ENCODE measurements at places on chromosomes 5 and 9.

DNA sequence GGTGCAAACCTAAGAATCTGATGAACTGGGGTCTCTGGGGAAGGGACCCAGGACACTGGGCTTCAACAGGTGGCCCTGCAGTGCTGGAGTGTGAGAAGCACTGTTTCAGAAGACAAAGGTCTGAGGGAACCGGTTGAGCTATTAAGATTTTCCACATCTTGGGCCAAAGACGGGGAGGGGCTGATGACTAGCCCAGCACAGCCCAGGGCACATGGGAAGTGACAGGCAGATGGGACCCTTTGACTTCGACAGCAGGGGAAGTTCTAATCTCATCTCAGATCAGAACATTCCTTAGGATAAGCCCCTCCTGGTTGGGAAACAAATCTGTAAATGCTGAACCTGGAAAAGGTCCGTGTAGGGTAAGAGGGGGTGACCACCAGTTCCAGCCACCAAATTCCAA, 67.4 kb downstream of the RAPGEF1 start:
- no peak for DNase-seq

GRCh38 chr5:178535299-178536175, 54.7 kb downstream of the COL23A1 start:
- no peak for DNase-seq

DNA sequence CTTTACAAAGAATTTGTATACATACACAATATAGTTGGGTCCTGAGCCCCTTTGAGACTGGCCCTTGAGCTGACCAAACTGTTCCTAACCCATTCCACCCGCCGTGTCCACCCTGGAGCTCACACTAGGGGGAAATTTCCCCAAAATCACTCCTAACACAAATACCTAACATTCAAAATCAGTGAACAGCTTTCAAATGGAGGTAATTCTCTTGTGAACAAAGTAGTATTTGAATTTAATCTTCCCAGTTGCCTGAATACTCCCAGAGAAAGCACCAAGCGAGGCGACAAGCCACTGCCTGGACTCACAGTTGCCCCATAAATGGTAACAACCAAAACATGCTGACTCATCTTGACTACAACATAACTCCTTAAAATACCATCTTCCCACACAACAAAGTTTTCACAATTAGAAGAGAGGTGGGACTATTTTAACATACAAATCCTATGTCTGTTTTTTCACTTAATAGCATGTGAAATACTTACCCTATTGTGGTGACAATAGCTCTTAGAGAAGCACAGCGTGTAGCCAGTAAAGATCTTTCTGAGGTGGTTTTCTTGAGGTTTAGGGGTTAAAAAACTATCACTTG, 31.7 kb upstream of the SCAMP1 start:
- no peak for DNase-seq

DNA sequence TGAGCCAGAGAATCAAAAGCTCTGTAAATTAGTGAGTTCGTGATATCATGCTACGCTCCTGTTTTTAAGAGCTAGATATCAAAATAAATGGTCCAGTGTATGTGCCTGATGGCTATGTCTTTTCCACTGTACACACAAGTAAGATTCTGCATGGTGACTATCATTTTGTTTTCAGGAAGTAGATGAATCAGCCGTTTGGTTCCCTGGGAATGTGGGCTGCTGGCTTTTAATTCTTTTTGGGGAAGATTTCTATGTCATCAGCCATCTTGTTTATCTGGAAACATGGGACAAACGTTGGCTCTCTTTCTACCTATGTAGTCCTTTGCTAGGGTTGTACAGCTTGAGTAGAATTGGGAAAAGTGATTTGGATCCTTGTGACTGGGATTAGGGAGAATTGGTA, 126.7 kb downstream of the GRIA1 start:
- no peak for DNase-seq

GRCh38 chr9:91089405-91090129, 272.2 kb downstream of the AUH start:
- DNase-seq, result peak; percentile 28

DNA sequence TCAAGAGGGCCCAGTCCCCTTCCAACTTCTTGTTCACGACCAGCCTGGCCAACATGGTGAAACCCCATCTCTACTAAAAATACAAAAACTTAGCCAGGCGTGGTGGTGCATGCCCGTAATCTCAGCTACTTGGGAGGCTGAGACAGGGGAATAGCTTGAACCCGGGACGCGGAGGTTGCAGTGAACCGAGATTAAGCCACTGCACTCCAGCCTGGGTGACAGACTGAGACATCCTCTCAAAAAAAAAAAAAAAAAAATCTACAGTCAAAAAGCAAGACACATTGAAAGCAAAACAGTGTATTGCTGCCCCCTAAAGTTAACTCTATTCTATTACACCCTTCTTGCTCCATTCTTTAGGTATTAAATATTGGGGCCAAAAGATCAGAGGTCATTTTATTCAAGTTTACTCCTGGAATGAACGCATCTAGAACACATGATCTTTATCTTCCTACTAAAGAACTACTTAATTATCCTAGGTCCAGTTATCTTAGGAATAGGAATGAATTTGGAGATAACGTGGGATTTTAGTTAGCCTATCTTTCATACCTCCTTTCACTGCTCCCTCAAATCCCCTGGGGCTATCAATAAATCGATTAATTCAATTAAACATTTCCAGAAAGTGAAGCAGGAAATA, 2.4 kb downstream of the ATG12 start:
- no peak for DNase-seq

DNA sequence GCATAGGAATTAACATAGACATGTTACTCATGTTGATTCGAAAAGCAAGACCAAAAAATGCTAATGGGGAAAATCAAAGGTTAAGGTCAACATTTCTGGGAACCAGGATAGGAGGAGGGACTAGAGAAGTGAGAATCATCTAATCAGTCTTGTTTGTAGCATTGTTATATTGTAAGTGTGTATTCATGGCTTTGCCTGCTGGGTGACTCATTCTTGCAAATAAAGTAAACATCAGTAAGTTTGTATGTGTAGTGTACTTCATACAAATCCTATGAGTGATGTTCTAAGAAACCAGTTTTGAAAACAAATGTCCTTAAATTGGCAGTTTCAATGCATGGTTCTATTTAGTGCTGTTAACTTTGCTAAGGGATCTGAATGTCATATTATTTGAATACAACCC, 79.0 kb upstream of the TMEM252 start:
- no peak for DNase-seq

DNA sequence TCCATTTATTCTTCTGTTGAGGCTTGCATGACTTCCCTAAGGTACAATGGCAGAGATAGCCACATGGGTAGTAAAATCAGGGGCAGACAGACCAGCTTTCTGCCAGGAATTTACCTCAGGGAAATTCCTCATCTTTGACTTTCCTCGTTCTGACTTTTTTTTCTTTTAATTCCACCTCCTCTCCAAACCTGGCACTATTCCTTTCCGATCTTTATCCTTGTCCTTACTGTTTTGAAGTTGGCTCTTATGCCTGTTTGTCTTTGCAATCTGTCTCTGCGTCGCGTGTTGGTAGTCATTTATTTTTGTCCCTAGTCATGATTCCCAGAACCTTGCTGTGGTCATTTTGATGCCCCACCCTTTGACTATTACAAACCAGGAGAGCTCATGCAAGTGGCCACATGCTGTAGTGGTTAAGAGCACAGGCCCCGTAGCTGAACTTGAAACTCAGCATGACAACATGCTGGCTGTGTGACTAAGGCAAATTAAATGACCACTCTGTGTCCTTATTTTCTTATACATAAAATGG, 19.0 kb downstream of the TMC1 start:
- DNase-seq, result no peak

- DNase-seq, result no peak
Observed at GRCh38 chr9:12698266-12698665, 5.1 kb downstream of the TYRP1 start.

DNA sequence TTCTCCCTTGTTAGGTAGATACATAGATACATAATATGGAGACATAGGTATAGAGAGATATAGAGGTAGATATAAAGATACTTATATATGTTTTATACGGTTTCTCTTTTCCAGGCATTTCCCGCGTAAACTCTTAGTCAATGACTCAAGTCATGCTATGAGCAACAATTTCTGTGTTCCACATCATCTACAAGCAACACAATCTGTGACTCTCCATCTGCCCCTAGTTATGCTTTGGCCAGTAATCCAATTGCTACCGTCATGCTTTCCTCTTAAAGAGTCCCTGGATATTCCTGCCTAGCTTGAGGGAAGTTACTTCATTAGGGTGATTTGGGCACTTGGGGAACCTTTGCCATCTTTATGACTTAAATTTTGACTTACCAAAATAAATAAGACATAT, 129.0 kb upstream of the ADAMTS16 start:
- DNase-seq, result no peak

DNA sequence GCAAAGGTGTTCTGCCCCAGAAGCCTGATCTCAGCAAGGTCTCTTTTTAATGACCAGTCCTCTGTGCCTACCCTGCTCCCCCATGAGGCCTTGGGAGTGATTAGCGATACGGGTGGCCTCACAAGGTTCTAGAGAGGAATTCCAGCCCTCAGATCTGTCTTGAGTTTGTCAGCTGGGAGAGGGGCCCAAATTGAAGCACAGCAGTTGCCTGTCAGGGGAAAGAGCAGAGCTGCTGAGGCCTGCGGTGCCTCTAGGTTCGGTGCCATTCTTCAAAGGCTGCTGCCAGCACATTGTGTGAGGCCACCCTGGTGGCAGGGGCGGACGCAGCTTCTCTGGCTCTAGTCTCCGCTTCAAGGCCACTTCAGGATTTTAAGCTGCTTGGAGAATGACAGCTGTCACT, 85.7 kb upstream of the GRIA1 start:
- DNase-seq, result no peak

DNA sequence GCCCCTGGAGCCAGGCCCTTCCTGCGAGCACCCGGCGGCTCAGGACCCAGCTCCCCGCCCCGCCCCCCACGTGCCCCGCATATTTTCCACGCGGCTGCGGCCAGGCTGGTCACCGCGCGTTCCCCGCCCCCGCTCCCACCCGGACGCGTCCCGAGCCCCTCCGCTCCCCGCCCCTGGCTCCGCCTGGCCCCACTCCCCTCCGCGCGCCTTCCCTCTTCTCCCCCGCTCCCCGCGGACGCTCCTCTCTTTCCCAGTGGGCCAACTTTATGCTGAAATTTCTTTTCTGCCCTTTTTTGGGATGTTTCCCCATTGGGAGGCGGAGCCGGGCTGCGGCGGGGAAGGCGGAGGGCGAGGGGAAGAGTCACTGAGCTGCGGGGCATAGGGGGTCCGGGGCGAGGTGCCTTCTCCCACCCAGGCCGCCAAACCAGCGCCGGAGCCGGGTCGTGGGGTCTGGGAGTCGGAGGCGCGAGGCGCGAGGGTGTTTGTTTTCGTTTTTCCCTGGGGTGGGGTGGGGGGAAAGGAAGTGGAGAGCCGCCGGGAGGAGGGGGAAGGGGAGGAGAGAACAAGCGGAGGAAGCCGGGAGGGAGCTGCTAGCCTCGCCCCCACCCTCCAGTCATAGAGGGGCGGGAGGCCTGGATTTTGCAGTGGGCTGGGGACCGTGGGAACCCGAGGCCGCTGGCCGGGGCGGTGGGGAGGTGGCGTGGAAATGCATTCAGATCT, 1.0 kb upstream of the TPM2 start:
- peak; percentile 73 for DNase-seq

DNA sequence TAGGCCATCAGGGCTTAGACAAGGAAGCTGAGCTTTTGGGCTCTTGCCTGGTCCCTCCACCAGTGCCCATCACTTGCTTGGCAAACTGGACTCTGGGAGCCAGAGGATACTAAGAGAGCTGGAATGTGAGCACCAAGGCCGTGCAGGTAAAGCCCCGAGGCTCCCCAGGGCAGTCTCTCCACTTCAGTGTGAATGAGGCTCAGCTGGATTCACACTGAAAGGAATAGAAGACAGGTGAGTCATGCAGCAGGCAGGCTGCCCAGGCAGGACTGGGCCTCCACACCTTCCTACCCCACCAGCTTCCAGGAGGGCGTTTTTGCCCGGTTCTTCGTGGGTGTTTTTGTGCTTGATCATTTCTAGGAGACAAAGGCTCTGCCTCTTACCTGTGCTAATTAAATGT, 7.3 kb upstream of the CTSV start:
- peak; percentile 77 for DNase-seq

DNA sequence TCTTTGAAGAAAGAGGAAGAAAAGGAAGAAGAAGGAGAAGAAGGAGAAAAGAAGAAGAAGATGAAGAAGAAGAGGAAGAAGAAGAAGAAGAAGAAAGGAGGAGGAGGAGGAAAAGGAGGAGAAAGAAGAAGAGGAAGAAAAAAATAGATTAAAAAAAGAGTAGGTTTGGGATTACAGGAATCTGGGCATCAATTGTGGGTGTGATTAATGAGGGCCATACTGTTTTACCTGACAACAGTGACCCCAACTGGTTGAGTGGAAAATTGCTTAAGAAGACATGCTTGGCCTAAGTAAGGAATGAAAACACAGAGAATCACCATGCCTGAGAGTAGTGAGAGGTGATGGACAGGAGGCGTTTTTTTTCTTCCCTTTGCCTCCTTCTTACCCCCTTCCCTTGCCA, 114.6 kb downstream of the FAM170A start:
- peak; percentile 30 for DNase-seq

DNA sequence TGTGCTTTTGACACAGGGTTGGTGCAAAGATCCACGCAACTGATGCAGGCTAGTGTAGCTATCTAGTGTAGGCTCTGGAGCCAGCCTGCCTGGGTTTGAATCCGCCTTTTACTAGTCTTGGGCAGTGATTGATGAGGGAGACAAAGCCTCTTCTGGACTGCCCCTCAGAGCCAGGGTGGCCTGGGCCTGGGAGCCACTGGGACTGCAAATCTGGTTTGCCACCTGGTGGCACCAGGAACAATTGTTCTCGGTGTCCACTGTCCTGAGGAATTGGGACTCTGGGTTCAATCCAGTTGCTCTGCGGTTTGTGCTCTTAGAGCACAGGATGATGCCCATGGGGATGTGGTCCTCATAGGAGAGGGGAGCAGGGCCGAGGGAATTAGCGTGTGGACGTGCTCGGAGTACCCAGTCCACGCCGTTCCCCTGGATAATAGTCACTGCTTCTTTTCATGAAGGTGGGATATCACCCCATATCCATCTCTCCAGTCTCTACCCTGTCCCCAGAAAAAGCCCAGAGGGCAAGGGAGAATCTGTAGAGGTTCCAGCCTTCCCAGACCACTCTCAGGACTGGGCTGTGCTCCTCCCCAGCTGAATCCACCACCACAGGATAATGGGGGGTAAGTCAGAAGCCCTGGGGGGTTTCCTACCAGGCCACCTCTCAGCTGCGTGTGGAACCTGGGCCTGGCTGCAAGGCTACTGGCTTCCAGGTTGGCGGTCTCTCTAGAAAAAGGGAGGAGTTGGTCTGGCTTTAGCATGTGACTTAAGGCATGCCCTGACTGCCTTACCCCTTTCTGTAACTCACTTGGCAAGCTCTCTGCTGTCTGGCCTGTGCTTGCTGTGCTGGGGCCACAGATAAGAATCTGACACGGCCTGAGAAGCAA, 1.9 kb downstream of the B4GALT7 start:
- no peak for DNase-seq
